K562 (cell line): ENCODE measurements at places on chromosomes 3 and 15. TPM values are rescaled to one million over a fixed set of nuclear protein-coding genes. Genes with fewer than 3 reads are reported as not detected.

- no peaks in the 10 kb centered on the region for H3K27me3 ChIP-seq
- no peak overlapping the region for H3K27ac ChIP-seq
- no peak for DNase-seq
- H3K4me3 ChIP-seq = no peak overlapping the region
Measured at GRCh38 chr3:139930211-139930610, 4.8 kb upstream of the CLSTN2 start.

DNA sequence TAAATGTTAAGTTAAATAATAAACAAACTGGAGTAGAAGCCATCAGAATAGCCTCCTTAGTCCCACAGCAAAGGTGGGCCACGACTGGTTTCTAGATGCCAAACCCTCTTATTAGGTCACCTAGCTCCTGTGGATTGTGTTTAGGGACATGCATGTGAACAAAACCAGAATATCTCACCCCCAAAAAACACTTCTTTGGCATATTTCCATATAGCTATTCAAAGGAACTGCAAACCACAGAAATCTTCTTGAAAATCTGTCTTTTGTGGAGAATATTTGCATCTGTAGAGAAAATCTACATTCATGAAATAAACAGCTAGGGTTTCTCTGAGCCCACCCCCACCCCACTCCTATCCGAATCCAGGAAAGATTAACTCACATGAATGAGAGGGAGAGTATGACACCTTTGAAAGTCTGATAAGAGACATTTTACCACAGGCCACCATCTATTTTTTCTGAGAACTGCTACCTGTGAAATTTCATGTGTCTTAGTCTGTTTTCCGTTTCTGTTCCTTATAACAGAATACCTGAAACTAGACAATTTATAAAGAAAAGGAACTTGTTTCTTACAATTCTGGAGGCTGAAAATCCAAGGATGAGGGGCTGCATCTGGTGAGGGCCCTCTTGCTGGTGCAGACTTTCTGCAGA, 159.4 kb downstream of the NEK10 start:
- no peak for DNase-seq
- H3K4me1 ChIP-seq = no peaks in the 10 kb centered on the region
- no peaks in the 10 kb centered on the region for H3K36me3 ChIP-seq
- H3K27ac ChIP-seq = no peak overlapping the region

DNA sequence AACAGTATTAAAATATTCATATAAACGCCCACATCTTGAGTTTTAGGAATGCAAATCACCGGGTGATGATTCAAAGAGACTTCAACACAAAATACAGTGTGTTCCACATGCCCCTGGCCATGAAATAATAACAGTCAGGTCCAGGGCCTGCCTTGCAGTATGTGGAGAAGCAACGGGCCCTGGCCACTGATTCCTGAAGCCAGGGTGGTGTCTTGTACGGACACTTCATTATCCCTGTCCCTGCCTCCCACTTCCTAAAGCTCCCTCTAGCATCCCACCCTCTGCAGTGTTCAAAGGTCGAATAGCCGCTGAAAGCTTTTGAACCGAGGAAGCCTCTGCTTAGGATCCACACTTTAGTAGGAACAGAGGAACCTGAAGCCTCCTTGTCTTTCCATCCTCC, 50.4 kb upstream of the PCSK6 start:
- no peak overlapping the region for H3K4me3 ChIP-seq
- DNase-seq = no peak
- no peaks in the 10 kb centered on the region for H3K36me3 ChIP-seq
- H3K27me3 ChIP-seq = peaks cover 48% of the 10 kb centered on the region
- H3K4me1 ChIP-seq = peaks cover 3% of the 10 kb centered on the region; the same call in 1 of the 2 replicates

DNA sequence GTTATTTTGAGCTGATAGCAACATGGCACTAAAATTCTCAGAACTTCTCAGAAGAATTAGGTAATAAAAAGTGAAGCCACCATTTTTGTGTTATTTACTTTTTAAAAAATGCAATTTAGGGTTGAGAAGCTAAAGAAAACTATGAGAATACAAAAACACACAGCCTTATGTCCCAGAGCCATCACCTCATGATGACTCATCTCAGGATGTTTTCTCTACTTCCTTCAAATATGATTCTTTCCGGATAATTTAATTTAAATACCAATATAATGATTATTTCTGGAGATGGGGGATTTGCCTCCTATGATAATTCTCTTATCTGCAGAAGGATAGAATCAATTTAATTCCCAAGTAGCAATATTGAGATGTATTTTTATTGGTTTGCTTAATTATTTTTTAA, 105.6 kb upstream of the BFSP2 start:
- no peak overlapping the region for H3K4me3 ChIP-seq
- no peaks in the 10 kb centered on the region for H3K27me3 ChIP-seq
- H3K4me1 ChIP-seq = no peaks in the 10 kb centered on the region
- DNase-seq = no peak
- H3K27ac ChIP-seq = no peak overlapping the region

GRCh38 chr3:59180006-59180405, 130.2 kb upstream of the CFAP20DC start:
- no peaks in the 10 kb centered on the region for H3K36me3 ChIP-seq
- H3K4me3 ChIP-seq = no peak overlapping the region
- DNase-seq = no peak
- no peaks in the 10 kb centered on the region for H3K27me3 ChIP-seq

DNA sequence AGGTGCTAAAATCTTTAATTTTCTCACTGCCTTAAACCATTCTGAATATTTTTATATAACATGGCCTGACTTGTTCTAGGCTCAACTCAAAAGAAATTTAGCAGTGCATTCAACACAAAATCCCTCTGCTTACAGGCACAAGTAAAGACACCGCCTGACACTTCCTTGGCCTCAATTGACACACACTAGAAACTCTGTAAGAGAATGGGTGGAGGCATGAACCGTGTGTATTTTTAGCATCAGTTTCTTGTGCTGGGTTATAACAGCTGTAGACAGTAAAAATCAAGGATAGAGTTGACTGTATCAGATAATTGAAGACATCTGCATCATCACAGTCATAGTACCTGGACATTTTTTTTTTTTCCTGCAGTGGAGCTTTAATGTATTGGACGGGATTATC, 54.3 kb downstream of the SLC9A9 start:
- no peak overlapping the region for H3K27ac ChIP-seq
- no peak for DNase-seq
- H3K36me3 ChIP-seq = no peaks in the 10 kb centered on the region
- no peak overlapping the region for H3K4me3 ChIP-seq
- no peaks in the 10 kb centered on the region for H3K4me1 ChIP-seq
- no peaks in the 10 kb centered on the region for H3K27me3 ChIP-seq

DNA sequence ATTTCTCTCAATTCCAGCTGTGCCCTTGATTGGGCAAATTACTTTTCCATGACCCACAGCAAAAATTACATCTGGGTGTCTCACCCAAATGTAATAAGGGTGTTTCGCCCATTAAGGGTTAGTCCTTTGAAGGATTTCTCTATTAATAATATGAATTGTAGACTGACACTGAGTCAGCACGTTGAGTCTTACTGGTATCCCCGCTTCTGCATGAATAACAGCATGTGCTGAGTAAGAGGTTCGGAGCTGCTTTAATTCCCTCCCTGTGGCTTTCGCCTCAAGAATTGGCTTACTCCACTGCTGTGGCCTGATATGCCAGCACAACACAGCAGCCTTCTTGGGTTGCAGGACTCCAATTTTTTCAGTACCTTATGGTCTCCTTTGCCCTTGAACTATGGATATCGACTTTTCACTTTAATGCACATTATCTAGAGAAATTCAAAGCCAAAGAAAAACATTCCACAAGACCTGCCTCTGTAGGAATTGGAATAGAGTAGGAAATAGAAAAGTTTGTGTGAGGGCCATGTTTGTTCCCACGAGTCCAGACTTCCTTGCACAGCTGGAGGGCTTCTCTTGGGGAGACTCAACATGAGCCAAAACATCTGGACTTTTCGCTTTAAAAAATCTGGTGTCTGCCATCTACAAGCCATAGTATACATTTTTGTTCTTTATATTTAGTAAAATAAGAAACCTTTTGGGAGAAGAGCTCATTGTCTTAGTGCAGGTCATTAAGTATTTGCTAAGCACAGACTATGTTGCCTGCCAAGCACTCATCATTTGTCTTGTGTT, 20.7 kb upstream of the ERC2 start:
- H3K4me3 ChIP-seq = no peak overlapping the region
- DNase-seq = no peak
- no peaks in the 10 kb centered on the region for H3K36me3 ChIP-seq

- no peaks in the 10 kb centered on the region for H3K4me1 ChIP-seq
- H3K27ac ChIP-seq = no peak overlapping the region
- peaks cover 88% of the 10 kb centered on the region for H3K36me3 ChIP-seq
- no peak overlapping the region for H3K4me3 ChIP-seq
- peak; percentile 44 for DNase-seq
Measured at GRCh38 chr3:167684388-167684993, 30.7 kb upstream of the WDR49 start.

- no peaks in the 10 kb centered on the region for H3K4me1 ChIP-seq
- no peaks in the 10 kb centered on the region; the same call in 2 of the 3 replicates for H3K27me3 ChIP-seq
- no peaks in the 10 kb centered on the region for H3K36me3 ChIP-seq
- H3K4me3 ChIP-seq = no peak overlapping the region
- no peak for DNase-seq
- H3K27ac ChIP-seq = no peak overlapping the region
Measured at GRCh38 chr3:123789160-123789559, 95.0 kb downstream of the MYLK start.

GRCh38 chr3:52385157-52385556, 59.7 kb downstream of the SEMA3G start:
- no peak overlapping the region for H3K27ac ChIP-seq
- no peak overlapping the region for H3K4me3 ChIP-seq
- H3K36me3 ChIP-seq = no peaks in the 10 kb centered on the region
- peak; percentile 80 for DNase-seq
- no peaks in the 10 kb centered on the region for H3K27me3 ChIP-seq

- H3K4me3 ChIP-seq = no peak overlapping the region
- no peak overlapping the region for H3K27ac ChIP-seq
- peaks cover 17% of the 10 kb centered on the region for H3K4me1 ChIP-seq
- H3K27me3 ChIP-seq = peaks cover 11% of the 10 kb centered on the region; the same call in 1 of the 2 replicates
- DNase-seq = no peak
Measured at GRCh38 chr3:142892714-142893113, 3.8 kb upstream of the PCOLCE2 start.

GRCh38 chr3:52824037-52824436, 6.4 kb downstream of the ITIH4 start:
- no peak overlapping the region for H3K4me3 ChIP-seq
- H3K27ac ChIP-seq = no peak overlapping the region
- H3K36me3 ChIP-seq = no peaks in the 10 kb centered on the region
- H3K4me1 ChIP-seq = no peaks in the 10 kb centered on the region

DNA sequence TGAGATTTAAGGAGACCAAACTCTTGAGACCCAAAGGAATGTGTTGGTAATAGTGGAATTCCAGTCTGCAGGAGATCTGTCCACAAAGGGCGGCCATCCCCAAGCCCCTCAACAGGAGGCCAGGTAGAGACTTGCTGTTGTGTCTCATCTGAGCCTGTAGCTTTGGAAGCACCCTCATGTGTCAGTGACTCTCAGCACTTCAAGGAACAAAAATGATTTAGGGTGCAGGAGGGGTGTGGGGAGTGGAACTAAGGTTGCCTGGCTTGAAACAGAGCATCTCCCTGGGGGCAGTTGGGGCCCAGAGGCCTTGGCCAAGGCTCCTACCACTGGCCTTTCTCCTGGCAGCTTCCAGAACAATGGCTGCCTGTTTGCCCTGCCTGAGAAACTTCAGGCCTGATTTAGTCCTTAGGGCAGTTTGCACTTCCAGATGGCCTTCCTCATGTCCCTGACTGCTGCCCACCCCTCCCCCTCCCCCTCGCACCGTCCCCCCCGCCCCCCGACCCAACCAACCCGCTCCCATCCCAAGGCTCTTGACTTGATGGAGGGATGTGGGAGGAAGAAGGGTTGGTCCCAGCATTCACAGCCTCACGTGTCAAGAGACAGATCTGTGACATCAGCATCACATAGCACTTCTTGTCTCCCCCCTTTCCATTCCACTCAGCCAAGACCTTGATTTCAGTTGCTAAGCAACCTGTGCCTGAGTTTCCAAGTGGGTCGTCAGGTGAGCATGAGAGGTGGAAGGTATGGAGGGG, 77.1 kb downstream of the CORO2B start:
- H3K4me3 ChIP-seq = no peak overlapping the region
- H3K4me1 ChIP-seq = no peaks in the 10 kb centered on the region
- no peaks in the 10 kb centered on the region for H3K36me3 ChIP-seq
- no peak overlapping the region for H3K27ac ChIP-seq

DNA sequence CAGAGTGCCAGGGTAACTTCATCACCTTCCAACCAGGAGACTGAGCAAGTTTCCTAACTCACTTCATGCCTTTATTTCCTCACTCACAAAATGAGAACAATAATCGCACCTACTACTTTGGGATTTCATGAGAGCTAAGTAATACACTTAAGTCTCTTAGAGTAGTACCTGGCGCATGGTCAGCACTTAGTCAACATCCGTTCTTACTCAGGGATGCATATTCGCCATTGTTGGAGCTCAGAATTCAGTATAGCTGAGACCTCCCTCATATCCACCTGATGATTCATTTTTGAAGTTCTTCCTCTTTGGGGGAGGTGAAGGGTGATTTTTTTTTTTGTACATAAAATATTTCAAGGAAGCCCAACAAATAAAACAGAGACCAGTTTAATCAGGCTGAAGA, 188.2 kb downstream of the AGBL1 start:
- no peak overlapping the region for H3K4me3 ChIP-seq
- H3K27ac ChIP-seq = no peak overlapping the region
- no peaks in the 10 kb centered on the region for H3K36me3 ChIP-seq
- no peaks in the 10 kb centered on the region for H3K4me1 ChIP-seq

GRCh38 chr15:62920682-62921502, 121.7 kb upstream of the TPM1 start:
- H3K4me1 ChIP-seq = no peaks in the 10 kb centered on the region
- DNase-seq = no peak
- H3K36me3 ChIP-seq = no peaks in the 10 kb centered on the region
- no peak overlapping the region for H3K27ac ChIP-seq

DNA sequence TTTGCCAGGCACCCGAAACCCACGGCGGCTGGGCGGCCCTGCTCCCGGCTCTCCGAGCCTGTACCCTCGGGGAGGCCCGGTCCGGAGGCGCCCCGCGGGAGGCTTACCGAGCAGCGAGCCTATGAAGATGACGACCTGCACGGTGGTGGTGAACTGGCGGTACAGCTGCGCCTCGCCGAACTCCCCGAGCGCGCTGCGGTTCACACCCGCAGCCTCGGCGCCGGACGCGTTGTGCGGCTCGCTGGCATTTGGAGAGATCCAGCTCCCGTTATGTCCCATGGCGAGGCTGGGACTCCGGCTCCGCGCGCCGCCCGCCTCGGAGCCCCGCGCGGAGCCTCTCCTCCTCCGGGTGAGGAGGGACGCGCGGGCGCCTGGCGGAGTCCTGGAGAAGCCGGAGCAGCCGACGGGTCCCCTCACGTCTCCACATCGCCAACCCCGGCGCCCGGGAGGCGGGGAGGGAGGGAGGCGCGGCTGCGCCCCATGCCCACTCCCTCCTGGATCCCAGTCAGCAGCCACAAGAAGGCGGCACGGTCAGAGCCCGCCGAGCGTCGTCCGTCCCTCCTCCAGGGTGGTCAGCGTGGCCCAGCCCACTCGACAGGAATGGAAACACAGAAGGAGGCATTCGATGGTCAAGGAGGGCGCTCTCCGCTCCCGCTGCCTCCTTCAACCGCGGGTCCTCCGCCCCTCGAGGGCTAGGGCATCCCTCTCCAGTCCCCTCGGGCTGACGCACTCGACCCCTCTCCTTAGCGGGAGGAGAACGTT, at the start of gene GPR176:
TSS of gene GPR176 (minus strand) at position 519 of the 762 bp plus-strand sequence. CDS start at position 279, 240 bp downstream.
- no peaks in the 10 kb centered on the region for H3K27me3 ChIP-seq
- DNase-seq = no peak
- H3K4me1 ChIP-seq = peaks cover 6% of the 10 kb centered on the region; the same call in 2 of the 3 replicates
- H3K27ac ChIP-seq = peak within 1 kb of the TSS; percentile 80

The TMED3 gene
- 51.4 and 52.9 TPM in 2 replicates for total RNA-seq

The EIF3J gene
- 150 and 153 TPM in 2 replicates for total RNA-seq

The FBN1 gene
- total RNA-seq = 0.86 and 1.0 TPM in 2 replicates

The ADGRG7 gene
- total RNA-seq = not detected in 2 replicates

The IL17RD gene
- total RNA-seq = 0.04 and 0.25 TPM in 2 replicates

The GRM7 gene
- not detected in 2 replicates for total RNA-seq
